ENCODE measurements at places on chromosomes 13 and 19.

DNA sequence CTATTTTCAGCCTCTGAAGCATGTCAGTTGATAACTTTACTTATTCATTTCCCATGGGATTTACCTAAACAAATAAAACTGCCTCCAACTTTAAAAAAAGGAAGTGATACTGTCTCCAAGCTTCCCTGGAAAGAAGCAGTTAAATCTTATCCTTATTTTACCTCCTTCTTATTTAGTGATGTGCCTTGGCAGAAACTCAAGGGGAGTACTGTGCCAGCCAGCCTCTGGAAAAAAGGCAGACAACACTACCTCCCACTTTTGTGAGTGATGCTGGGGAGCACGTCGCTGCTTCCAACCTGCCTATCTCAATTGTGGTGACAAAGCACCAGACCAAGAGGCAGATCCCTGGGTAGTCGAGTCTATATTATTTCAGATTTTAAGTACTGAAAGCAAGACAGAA is 765.6 kb downstream of the DIAPH3 start:
- peak; percentile 45 for DNase-seq

DNA sequence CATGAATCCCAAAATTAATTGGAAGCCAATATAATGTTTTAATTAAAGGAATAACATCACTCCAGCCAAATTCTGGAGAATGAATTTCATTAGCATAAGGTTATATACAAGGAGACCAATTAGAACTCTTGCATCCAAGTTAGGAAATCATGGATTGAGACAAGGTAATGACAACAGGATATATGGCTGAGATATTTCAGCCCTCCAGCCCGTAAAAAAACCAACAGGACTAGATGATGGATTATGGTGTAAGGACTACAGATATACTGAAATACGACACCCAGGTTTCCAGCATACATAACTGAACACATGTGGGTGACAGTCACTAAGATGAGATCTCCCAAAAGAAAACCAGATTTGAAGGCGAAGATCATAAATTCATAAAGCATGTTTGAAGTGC is 56.5 kb downstream of the TSC22D1 start:
- DNase-seq = no peak

- DNase-seq = no peak
Measured at GRCh38 chr19:11291991-11292390, 4.0 kb upstream of the TSPAN16 start.

GRCh38 chr19:1854542-1855039 is 6.3 kb upstream of the REXO1 start:
- no peak for DNase-seq

DNA sequence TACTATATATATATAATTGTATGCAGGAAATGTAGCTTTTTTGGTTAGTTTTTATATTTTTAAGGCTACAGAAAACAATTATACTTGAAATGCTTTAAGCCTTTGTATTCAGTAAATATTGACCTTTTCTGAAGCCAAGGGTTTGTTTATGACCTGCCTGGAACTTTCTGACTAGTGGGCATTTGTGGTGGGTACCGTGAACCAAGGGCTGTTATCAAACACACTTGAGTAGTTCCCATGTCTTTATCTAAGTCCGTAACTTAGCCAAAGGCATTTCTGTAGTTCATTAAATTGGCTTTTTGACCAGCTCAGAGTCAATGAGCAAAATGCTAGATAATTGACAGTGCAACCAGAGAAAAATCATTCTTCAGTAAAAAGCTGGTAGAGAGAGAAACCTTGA is 1444.2 kb upstream of the SLC10A2 start:
- DNase-seq = no peak

DNA sequence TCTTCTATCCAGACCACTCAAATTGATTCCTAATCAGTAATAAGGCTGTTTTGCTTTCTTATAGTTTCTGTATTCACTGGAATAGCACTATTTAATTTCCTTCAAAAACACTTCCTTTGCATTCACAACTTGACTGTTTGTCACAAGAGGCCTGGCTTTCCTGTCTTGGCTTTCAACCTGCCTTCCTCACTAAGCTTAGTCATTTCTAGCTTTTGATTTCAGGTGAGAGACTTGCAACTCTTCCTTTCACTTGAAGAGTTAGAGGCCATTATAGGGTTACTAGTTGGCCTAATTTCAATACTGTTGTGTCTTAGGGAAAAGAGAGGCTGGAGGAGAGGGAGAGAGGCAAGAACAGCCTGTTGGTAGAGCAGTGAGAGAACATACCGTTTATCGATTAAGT is 47.0 kb downstream of the SACS start:
- DNase-seq = no peak

GRCh38 chr19:932648-933552 is 7.1 kb downstream of the ARID3A start:
- DNase-seq = peak; percentile 40

DNA sequence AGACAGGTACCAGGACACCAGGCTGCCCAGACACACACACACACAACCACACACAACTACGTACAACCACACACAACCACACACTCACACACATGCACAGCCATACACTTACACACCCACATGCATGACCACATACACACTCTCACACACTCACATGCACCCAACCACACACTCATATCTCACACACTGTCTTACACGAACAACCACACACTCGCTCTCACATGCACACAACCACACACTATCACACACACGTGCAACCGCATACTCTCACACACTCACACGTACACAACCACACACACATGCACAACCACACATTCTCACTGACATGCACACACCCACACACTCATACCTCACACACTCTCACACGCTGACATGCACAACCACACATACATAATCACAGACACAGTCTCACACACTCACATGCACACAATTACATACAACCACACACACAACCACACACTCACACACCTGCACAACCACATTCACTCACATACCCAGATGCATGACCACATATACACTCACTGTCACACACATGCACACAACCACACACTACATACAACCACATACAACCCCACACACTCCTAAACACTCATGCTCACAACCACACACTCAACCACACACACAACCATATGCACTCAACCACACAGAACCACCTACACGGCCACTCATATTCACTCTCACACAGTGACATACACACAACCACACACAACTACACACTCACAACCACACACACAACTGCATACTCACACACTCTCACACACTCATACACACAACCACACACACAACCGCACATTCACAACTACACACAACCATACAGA is 7.6 kb upstream of the SLC7A10 start:
- no peak for DNase-seq

DNA sequence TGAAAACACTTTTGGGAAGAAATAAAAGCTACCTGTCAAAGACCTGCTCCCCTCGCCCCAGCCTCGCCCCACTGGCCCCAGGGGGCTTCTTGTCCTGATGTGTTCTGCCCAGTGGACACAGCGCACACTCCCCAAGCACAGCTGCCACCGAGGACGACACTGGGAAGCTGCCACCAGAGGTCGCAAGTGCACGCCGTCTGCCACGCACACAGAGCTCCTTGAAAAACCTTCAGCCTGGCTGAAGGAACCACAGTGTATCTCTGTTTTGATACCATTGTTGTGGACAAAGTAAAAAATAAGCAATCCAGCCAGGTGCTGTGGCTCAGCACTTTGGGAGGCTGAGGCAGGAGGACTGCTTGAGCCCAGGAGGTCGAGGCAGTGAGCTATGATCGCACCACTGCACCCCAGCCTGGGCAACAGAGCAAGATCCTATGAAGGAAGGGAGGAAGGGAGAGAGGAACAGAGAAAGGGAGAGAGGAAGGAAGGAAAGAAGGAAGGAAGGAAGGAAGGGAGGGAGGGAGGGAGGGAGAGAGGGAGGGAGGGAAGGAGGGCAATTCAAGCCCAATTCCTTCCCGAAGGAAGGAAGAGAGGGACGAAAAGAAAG is 57.3 kb downstream of the CEBPG start:
- peak; percentile 78 for DNase-seq

DNA sequence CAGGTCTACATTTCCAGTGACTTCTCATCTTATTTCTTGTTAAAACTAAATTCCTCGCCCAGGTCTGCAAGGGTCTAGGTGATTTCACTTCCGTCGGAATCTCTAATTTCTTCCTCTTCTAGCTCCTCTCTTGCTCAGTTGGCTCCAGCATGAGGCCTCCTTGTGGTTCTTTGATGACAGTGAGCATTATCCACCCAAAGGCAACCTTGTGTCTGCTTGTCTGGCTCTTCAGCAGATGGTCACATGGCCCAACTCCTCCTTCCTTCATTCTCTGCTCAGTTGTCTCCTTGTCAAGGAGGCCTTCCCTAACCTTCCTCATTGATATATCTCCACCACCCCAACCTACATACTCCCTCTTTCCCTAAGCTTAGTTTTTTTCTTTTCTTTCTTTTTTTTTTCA is 1391.4 kb downstream of the EFNB2 start:
- no peak for DNase-seq
